ENCODE measurements at places on chromosomes 7 and 10.

GRCh38 chr10:110803239-110803749 is 68.4 kb upstream of the PDCD4 start:
- no peak for DNase-seq

DNA sequence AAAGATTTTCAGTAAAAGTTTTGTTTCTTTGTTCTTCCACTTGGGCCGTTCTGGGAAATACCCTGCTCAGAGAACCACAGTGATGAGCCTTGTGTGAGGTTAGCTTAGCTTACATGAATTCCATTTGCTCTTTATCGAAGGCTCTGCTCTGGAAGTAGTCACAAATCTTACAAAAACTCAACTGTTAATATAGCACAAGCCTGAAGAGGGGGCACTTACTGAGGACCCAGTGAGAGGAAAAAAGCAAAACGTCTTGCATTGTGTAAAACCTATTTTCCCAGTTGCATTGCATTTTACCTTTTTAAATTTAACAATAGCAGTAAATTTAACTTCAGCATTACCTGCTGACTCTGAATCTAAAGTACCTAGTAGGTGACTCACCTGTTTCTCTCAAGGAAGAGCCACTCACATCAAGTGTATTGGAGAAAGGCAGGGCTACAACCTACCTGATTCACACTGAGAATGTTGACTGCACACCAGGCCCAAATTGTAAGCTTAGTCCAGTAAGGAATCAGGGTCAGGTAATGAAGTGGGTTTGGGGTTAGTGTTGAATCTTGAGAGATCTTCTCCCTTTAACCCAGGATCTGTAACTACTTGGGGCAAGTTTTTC is 42.3 kb downstream of the PPP1R17 start:
- DNase-seq, result no peak

DNA sequence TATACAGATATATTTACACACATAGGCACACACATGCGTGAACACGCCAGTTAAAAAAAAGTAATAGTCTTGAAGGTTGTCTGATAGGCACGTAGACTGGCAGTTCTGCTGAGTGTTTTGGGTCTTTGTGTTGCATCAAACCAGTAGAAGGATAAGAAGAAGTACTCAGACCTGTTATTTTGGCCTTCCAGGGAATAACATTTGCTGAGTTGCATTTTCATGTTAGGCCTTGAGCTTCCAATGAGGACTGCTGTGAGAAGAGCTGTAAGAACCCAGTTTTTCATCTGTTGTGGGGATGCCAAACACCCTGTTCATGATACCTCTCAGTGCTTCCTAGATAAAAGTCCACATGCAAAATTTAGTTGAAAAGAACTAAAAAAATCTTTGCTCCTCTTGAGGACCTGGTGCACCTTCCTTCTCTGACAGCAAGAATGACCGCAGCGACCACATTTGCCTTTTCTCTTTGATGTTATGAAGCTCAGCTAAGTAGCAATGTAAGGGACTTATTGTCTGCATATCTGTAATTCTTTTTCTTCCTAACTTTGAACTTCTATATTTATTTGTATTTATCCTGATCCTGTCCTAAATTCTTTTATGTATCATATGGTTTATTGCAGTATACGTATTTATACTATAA is 27.2 kb downstream of the HIPK2 start:
- no peak for DNase-seq

GRCh38 chr7:16411391-16411790 is 9.9 kb downstream of the CRPPA start:
- DNase-seq, result no peak

DNA sequence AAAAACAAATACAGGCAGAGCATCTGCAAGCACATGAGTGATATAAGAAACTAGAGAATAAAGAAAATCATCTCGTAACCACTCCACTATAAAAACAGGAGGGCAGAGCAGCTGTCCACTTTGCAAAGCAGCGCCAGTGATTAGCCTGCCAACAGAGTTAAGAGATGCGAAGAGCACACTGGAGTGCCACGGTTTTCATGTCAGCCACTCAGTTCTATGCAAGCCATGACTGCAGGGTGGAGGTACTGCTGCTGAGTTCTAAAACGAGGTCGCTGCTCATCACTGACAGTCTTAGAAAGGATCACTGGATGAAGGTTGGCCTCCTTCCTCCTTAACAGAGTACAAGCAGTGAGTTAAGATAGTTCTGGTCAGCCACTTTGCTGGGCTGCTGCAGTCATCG is 58.5 kb downstream of the FGFR2 start:
- DNase-seq, result no peak

DNA sequence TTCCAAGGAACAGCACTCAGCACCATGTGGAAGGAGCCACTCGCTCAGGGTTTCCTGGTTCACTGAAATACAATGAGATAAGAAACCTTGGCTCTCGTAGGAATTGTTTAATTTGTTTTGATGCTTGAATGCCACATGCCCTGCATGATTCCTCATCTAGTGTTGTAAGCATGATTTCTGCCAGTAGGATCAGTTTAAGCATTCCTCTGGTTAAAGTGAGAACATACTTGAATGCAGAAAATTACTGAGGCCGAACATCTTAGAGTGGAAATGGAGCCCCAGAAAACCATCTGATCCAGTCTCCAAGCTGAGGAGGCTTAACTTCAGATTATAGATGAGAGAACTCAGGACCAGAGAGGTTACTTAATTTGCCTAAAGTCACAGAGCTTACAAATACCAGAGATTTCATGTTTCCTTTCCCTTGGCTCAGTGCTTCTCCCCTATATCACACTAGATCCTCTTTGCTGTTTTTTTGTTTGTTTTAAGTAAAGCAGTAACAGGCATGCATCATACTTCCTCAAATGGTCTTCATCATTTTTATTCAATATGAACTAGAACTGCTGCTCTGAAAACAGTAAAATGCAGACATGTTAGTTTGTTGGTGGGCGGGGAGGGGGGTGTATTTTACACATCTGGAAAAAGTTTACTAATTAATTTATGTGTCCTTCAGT is 125.1 kb downstream of the ADAM12 start:
- no peak for DNase-seq

- DNase-seq, result no peak
These were observed 5.7 kb upstream of the NDST2 start for GRCh38 chr10:73816917-73817729.

DNA sequence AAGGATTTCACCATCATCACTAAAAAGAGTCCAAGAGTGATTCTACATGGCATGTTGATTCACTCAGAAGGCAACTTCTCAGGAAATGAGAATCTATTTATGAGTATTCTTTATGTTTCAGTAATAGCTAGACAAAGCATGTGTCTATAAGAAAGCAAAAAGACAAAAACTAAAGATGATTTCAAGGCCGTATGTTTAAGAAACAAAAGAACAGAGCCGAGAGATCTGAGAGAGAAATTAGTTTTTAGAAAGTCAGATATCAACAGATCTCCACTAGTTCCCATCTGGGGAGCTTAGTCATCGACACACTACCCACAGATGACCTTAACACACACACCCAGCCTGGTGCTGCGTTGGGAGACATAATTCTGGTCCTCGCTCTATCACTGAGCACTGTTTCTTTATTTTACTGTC is 21.0 kb downstream of the PIP4K2A start:
- DNase-seq, result no peak

DNA sequence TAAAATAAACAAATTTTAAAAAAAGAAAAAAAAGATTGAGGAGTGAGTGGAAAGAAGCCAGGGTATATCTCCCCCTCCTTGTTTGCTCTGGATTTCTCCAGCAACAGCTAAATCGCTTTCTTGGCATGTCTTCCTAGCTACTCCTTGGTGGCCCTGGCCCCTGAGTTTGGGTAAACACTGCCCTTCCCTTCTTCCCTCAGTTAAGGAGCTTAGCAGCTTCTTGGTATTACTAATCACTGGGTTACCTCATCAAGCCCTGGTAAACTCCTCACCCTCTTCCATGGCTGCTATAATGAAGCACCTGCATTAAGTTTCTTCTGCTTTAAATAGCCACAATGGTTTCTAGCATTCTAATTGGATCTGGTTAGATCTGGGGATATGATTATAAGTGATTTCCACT is 269.8 kb downstream of the FZD1 start:
- DNase-seq, result no peak

DNA sequence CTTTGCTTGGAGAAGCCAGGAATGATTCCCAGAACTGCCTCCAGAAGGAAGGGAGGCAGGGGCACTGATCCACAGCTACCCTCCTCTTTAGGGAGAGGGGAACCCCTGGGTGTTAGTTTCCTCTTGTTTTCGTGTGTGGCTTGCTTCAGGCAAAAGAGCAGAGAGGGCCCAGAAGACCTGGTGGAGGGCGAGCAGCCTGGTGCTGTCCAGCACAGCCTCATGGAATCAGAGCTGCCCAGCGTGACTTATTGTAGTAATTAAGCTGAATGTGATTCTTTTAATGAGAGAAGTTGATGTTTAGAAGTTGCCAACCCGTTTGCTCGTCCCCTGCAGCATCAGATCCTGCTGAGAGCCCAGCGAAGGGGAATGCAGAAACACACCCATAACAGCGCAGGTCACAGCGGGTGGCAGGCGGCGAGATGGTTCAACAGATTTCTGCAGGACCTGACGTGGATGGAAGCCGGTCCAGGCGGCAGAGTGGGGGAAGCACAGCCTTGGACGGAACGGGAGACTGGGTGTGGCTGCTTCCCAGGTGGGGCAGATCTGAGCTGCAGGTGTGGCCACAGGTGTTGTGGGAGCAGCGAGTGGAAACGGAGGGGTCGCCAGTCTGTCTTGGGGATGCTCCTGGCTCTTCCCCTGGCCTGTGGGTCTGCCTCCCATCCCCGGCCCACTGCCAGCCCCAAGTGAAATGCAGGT is 53.7 kb upstream of the SHH start:
- peak; percentile 24 for DNase-seq

- DNase-seq, result no peak
These were observed 213.0 kb upstream of the INHBA start for GRCh38 chr7:41915871-41916270.

- no peak for DNase-seq
These were observed 123.3 kb upstream of the FZD1 start for GRCh38 chr7:91140982-91141381.

DNA sequence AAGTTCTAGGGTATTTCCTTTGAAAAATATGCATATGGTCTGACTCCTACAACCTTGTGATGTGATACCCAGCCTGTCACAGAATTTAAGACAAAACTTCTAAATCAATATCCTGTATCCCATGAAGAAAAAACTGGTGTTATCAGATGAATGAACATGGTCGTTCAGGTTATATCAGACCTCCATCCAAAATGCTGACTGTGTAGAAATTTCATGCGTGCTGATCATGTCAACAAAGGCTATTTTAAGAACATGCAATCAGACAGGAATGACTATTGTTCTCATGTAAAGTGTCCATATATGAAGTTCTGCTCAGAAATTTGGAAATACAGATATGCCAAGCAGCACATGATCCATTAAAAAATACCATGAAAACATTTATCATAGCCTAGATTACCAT is 62.3 kb downstream of the NEBL start:
- no peak for DNase-seq

DNA sequence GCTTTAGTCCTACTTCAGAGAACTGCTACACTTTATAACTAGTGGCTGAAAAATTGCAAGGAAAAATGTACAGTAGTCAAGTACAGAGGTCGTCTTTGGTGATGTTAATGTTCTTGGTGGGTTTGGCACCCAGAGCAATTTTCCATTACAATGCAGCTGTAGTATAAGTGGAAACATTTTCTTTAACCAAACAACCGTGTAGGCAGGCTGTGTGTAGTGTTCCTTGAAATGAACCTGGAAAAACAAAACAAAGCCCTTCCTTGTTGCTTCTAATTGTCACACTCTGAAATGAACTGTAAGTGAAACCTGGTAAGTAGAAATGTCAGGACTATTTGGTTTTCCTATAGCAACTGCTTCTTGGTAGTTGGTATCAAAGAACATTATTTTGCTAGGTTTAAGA is 256.9 kb downstream of the MDFIC start:
- DNase-seq, result no peak

- DNase-seq, result no peak
These were observed 9.3 kb upstream of the ADD3 start for GRCh38 chr10:109998513-109998912.

DNA sequence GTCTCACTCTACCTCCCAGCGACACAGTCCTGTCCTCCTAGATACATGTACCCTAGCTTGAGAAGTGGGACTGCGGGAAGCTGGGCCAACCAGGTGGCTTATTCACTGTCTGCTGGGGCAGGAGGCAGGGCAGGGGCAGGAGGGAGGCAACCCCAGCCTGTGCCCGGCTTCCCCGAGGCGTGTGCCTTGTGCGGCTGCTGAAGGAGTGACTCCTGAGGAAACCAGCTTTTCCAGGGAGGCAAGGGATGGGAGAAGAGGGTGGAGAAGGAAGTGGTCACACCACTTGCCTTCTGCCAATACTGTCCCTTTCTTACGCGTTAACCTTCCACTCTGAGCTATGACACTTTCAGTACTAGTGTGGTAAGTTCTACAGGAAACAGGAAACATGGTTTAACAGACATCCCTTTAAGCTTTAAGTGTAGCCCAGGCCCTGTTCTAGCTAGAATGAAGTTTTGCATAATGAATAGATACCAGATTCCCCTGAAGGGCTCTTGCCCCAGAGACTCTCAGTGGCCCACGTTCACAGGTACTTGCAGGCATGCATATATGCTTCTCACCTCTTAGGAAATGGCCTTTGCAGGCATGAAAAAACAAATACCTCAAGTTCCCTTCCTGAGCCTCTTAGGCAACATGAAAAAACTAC is 40.6 kb downstream of the SYPL1 start:
- no peak for DNase-seq

GRCh38 chr7:42208572-42208971 is 28.4 kb downstream of the GLI3 start:
- DNase-seq, result no peak

GRCh38 chr7:99837649-99838361 is 10.0 kb downstream of the CYP3A43 start:
- no peak for DNase-seq

GRCh38 chr10:26689399-26689798 is 8.1 kb upstream of the PDSS1 start:
- DNase-seq, result no peak

- no peak for DNase-seq
These were observed 112.5 kb downstream of the CCDC71L start for GRCh38 chr7:106548491-106548890.

GRCh38 chr7:131076711-131077181 is 250.9 kb upstream of the MKLN1 start:
- DNase-seq, result no peak

DNA sequence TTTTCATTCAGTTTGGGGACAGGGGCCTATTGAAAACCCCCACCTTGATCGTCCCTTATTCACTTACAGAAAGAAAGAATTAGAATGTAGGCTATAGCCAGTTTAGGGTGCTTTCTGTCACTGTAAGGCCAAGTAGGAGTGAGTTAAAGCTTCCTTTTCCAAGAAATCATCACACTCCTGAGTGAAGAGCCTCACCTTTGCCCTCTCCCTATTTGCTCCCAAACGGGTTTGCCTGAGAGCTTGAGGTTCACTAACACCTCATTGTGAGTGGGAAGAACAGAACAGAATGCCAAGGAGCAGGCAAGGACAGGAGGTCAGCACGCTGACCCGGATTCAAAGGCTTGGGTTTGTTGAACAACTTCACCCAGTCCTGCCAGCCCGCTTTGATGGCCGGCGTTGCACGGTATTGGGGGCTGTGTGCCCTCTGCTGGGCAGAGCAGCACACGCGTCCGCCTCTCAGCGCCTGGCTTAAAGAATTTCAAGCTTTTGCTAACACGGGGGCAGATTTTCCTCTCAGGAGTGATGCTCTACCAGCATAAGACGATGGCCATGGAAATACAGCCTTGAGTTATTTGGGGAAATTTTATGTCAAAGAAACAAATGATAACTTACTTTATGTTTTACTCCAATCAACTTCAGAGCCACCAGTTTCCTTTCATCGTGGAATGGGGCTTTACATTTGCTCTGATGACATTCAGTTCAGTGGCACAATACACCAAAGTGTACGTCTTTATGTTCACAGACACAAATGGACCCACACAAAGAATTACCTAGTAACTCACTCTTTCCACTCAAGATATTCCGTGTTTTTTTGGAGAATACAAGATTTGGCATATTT is 470.0 kb downstream of the SUGCT start:
- peak; percentile 13 for DNase-seq

Measured in psoas muscle (tissue), 8 donors.